Activated CD4-positive, alpha-beta T cell treated with anti-CD3 and anti-CD28 coated beads for 36 hours (primary cell): ENCODE measurements at places on chromosomes 5 and 9. TPM values are rescaled to one million over a fixed set of nuclear protein-coding genes. Genes with fewer than 3 reads are reported as not detected.

- no peak overlapping the region for H3K4me3 ChIP-seq
- no peaks in the 10 kb centered on the region for H3K36me3 ChIP-seq
- H3K4me1 ChIP-seq, result no peaks in the 10 kb centered on the region
Measured at GRCh38 chr9:68731857-68732256, 26.8 kb downstream of the PIP5K1B start.

REEP2 gene
- 4.0 TPM for total RNA-seq

CDKN2B gene
- total RNA-seq, result not detected

GRCh38 chr9:130981756-130982137 lies 27.2 kb upstream of the LAMC3 start:
- H3K4me3 ChIP-seq, result no peak overlapping the region
- no peaks in the 10 kb centered on the region for H3K36me3 ChIP-seq
- H3K27ac ChIP-seq, result no peak overlapping the region
- no peak for DNase-seq
- H3K27me3 ChIP-seq, result peaks cover 5% of the 10 kb centered on the region

GRCh38 chr5:83925321-83925954 lies 204.8 kb upstream of the HAPLN1 start:
- no peak for DNase-seq
- no peak overlapping the region for H3K27ac ChIP-seq
- H3K4me3 ChIP-seq, result no peak overlapping the region
- H3K27me3 ChIP-seq, result peaks cover 5% of the 10 kb centered on the region

DNA sequence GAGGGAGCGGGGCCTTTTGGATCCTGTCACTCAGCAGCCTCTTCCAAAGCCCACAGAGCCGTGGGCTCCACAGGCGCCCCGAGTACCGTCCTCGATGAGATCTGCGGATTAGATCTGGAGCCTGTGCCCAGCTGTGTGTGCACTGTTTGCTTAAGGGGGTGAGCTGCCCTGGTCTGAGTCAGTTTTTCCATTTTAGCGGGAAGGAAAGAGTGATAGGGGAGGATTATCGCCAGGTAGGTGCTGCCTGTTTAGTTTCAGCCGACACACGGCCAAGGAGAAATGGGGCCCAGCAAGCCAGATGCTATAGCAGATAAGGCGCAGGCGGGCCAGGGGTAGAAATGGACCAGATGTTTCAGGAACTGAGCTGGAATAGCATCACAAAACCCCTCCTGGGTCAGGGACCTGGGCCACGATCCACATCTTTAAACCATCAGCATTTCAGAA lies 18.1 kb downstream of the COL5A1 start:
- DNase-seq, result no peak
- no peak overlapping the region for H3K27ac ChIP-seq
- H3K36me3 ChIP-seq, result peaks cover 5% of the 10 kb centered on the region
- H3K4me1 ChIP-seq, result no peaks in the 10 kb centered on the region
